Activated CD8-positive, alpha-beta memory T cell treated with anti-CD3 and anti-CD28 coated beads, Interleukin-2, amount 10 ng/mL, durations not matched to agents 7 days and 5 days (primary cell): ENCODE measurements at places on chromosomes 4 and X. TPM values are rescaled to one million over a fixed set of nuclear protein-coding genes. Genes with fewer than 3 reads are reported as not detected.

Gene DCAF8L1
- total RNA-seq = not detected

Gene TEX28
- not detected for total RNA-seq

Gene PNMA3
- 1.0 TPM for total RNA-seq

Gene ATP8A1
- total RNA-seq = 31.3 TPM

Gene SERTM2
- not detected for total RNA-seq

Gene GPM6B
- total RNA-seq = not detected

Gene XAGE2
- not detected for total RNA-seq

Gene REELD1
- not detected for total RNA-seq

Gene POLN
- 5.6 TPM for total RNA-seq
